ENCODE measurements at places on chromosomes 12 and 14.

DNA sequence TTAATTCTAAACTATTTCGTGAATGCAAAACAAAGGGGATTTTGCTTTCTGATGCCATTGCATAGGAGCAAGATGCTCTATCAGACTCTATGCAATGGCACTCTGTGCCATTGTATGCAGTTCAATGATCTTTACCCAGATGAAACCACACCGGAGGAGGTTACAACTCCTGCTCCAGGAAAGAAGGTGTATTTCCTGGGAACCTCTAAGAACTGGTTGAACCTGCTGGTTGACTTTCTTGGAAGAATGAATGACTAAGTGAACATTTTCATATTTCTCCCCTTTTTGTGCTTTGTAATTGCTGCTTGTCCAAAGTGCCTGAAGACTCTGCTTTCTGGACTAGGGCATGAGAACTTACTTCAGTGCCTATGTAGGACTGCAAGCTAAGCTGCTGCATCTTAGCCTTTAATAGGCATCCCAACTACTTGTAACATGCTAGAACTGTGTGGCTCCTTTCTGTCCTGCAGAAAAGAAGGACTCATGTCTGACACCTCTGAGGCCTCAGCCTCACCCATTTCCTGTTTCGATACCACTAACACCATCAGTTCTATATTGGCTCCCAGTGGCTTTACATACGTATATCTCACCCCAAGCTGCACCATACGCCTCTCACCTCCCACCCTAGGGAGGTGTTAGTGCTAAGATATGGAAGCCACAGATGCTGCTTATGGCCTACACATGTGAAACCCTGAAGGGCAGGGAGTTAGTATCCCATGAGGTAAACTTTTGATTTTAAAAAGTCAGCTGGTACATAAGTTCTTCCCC, 193.5 kb upstream of the CNOT2 start:
- DNase-seq = no peak

DNA sequence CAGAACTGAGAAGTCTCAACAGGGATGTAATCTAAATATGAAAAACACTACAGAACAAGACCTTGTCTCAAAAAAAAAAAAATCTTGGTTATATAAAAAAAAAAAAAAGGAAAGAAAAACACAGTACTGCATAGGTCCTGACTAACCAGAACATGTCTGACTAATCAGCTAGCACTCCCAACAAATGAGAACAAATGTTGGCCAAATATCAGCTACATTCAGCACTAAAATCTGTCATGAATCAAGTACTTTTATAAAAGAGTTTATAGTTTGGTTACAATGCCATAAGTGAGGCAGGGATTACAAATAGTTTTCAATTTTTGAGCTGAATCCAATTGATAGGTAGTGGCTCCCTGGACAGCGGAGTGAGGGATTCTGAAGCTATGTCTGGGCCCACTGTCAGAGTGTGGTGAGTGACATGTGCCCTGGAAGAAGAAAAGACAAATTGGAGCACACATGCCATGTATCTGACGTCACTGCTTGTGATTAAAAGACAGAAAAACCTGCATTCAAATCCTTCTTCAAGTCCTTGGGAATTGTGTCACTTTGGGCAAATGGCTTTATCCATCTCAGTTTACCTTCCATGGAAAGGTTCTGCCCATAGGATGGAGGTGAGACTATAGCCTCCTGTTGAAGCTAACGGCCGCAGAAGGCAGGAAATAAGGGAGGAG, 5.6 kb upstream of the FAM234B start:
- DNase-seq = no peak

DNA sequence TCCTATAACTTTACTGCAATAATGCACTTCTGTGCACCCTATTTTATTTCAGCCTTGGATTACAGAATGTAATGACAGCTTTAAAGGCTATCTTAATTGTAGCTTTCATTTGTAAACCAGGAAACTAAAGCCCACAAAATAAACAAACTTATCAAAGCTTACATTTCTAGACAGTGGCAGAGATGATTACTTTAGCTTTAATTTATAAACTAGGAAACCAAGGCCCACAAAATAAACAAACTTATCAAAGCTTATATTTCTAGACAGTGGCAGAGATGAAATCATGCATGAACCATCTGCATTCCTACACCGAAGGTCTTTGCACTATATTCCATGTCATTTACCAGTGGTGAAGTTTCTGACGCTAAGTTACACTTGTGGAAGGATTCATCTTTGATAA, 74.4 kb downstream of the PRKD1 start:
- DNase-seq = no peak

- peak; percentile 88 for DNase-seq
These were observed 8.7 kb downstream of the PHB2 start for GRCh38 chr12:6961695-6962284.

- DNase-seq = no peak
These were observed 23.4 kb downstream of the SLC25A47 start for GRCh38 chr14:100346306-100347091.

- no peak for DNase-seq
These were observed 46.3 kb upstream of the STON2 start for GRCh38 chr14:81446279-81447007.

DNA sequence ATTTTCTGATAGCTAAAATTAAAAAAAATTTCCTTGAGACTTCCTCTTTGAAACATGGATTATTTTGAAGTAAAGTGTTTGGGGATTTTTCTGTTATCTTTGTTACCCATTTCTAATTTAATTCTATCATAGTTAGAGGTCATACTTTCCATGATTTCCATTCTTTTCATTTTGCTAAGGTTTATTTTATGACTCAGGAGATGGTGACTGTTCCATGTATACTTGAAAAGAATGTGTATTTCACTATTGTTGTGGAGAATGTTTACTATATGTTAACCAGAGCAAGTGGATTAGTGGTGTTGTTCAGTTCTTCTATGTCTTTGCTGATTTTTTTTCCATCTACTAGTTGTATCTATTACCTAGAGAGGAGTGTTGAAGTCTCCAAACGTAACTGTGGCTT, 250.5 kb upstream of the PELI2 start:
- DNase-seq = no peak

- no peak for DNase-seq
These were observed 11.3 kb upstream of the SNAPC1 start for GRCh38 chr14:61750708-61751474.

All from SK-N-DZ (cell line).